ENCODE measurements at places on chromosomes 16 and 17.
A peak's percentile ranks its signal among the peaks of the same experiment; 100 is the strongest.

GRCh38 chr17:82956726-82957468 lies 117.1 kb upstream of the ZNF750 start:
- no peak for DNase-seq

DNA sequence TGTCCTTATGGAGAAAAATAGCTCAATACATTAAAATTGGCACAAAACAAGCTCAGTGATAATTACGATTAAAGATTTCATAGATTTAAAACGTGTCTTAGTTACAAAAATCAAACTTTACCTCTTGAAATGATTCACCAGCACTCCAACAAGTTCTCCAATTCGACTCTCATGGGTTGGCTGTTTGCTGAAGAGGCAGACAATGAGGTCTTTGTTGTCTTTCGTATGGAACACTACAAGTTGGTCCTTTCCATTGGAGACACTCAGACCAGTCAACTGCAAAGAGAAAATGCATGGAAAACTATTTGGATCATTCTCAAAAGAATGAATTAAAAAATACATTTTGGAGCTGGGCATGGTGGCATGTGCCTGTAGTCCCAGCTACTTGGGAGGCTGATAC lies 118.2 kb downstream of the CDK5R1 start:
- DNase-seq, result no peak

DNA sequence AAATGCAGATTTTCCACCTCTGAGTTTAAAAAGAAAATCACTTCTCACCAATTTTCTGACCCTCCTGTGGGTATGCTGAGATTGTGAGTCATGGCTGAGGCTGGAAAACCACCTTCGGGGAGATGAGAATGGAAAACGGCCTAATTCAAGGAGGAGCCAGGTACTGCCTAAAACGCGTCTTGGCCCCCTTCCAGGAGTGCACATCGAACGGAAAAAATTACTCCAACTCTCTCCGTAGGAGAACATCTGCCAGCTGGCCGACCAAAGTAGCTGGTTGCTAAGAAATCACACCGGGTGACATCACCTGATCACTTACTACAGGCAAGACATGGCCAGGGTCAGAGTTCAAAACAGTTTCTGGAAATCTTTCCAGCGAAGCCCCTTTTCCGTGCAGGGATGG lies 107.6 kb downstream of the ZNF423 start:
- DNase-seq, result no peak

GRCh38 chr16:80974649-80975376 lies 31.9 kb downstream of the CMC2 start:
- DNase-seq, result no peak

GRCh38 chr17:43655693-43656255 lies 5.9 kb downstream of the MEOX1 start:
- peak; percentile 82 for DNase-seq

GRCh38 chr16:4776141-4776705 lies 9.3 kb upstream of the ZNF500 start:
- DNase-seq, result no peak

- no peak for DNase-seq
These were observed 12.1 kb downstream of the CDR2L start for GRCh38 chr17:74999523-74999922.

DNA sequence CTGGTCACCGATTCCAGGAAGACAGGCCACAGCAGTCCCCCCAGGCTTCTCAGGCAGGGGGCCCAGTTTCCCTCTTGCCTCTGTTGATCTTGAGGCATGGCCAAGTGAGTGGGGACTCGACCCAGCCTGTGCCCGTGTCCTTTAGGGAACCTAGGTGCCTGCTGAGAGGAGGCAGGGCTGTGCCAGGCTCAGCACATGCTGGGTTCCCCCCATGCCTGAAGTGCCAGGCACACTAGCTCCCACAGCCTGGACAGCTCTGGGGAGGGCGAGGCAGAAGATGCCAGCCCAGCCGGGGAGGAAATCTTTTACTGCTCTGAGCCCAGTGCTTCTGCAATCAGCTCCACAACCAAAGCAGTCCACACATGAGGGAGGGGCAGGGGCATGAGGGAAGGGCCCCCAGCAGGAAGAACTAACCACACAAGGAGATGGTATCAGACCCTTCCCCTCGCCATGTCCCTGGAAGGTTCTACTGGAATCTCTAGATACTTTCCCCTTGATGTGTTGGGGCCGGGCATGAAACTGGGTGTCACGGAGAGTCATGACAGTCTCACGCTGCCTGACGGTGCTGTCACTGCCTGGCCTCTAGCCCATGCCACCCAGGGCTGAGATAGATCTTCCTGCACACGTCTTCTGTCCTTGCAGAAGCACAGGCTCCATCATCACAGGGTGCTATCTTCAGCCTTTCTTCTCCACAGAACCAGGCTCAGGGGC lies 25.5 kb downstream of the MYO18A start:
- DNase-seq, result no peak

Data from T-helper 2 cell (primary cell).